ENCODE measurements at places on chromosomes 1 and 21. TPM values are rescaled to one million over a fixed set of nuclear protein-coding genes. Genes with fewer than 3 reads are reported as not detected.

Gene CENPF
- total RNA-seq, result 71.0 TPM

Gene ANKRD34A
- not detected for total RNA-seq

Gene TRIM46
- not detected for total RNA-seq

Gene IGSF8
- 52.6 TPM for total RNA-seq

Gene SPRR2A
- not detected for total RNA-seq

Gene HENMT1
- total RNA-seq, result not detected

Gene FTCD
- total RNA-seq, result not detected

Gene TP73
- 5.1 TPM for total RNA-seq

Gene SLC39A1
- 320 TPM for total RNA-seq

Gene KRTAP21-2
- not detected for total RNA-seq

Gene LCE1A
- not detected for total RNA-seq

Gene IFI44L
- total RNA-seq, result 3.7 TPM

Gene DNAJC28
- not detected for total RNA-seq

Data from Caki2 (cell line).